ENCODE measurements at places on chromosomes 1 and 21.

- no peak for DNase-seq
Measured at GRCh38 chr1:29909962-29910361, 673.6 kb downstream of the PTPRU start.

GRCh38 chr1:2554621-2555387, 1.4 kb upstream of the TNFRSF14 start:
- DNase-seq = no peak

DNA sequence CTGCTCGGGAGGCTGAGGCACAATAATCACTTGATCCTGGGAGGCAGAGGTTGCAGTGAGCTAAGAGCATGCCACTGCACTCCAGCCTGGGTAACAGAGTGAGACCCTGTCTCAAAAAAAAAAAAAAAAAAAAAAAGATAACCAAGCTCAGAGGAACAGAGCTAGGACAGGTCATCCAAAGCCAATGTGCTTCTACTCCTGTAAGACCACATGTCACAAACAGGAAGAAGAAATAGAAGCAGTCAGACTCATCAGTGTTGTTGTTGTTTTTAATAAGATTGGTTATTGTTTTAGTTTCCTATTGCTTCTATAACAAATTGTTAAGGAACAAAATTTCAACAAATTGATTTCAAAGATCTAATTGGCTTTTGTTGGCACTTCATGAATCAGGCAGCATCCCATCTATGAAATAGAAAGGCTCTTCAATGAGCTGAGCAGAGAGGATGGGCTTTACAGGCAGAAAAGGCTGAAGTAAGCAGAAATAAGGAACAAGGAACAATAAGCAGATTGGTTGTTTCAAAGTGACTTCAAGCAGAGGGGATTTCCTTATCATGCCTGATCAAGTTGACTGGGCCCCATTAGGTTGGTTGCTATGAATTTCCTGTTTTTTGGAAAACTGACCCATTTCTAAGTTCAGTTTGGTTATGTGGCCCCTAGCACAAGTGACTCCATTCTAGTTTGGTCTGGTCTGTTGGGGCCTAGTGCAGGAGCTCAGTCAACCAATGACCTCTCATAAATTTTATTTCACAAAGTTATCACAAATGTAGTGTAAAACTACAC, 6.0 kb upstream of the AKNAD1 start:
- DNase-seq = no peak

GRCh38 chr1:57188168-57188567, 222.4 kb upstream of the C8B start:
- peak; percentile 33 for DNase-seq

GRCh38 chr1:74673351-74674111, at the start of gene ERICH3:
Gene ERICH3, minus strand, starts transcription at chr1:74673792. Its CDS starts 273 bp downstream, at chr1:74673519.
- DNase-seq = no peak

DNA sequence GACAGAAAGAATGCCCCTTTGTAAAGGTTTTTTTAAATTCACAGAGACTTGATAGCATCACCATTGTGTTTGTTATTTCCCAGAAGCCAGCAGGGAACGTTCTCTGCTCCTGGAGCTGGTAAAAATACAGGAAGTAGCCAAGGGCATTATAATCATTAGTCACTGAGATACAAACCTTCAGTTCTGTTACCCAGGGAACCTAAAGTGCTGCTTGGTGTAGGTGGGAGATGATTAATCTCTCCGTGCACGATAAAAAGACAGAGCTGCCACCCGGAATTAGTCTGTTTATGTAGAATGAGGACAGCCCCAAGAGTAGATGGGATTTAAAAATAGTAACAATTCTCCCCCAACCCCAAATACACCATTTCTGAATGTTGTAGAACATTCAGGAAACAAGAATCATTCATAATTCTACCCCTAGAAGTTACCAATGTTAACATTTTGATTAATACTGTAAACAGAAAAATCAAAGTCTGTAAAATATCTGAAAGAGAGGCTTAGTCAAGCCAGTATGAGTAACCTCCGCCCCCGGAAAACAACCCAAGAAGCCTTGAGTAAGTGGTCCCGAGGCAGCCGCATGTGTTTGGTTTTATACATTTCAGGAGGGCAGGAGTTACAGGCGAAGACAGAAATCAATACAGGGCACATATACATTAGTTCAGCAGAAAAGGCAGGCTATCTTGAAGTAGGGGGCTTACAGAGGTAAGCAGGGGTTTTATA, 45.3 kb upstream of the CTBS start:
- DNase-seq = peak; percentile 81

- DNase-seq = peak; percentile 54
Measured at GRCh38 chr1:193321242-193321840, 134.9 kb upstream of the B3GALT2 start.

DNA sequence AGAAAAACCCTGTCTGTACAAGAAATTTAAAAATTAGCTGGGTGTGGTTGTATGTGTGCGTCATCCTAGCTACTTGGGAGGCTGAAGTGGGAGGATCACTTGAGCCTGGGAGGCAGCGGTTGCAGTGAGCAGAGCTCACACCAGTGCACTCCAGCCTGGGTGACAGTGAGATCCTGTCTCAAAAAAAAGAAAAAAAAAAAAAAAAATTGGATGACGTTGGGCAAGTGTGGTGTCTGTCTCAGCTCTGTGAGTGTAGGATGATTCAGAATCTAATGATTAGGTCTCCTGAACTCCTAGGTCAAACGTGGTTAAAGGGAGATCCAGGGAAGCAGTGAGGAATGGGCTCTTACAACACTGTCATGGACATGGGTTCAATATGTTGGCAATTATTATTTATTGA, 435.9 kb downstream of the KIF26B start:
- DNase-seq = peak; percentile 37

- DNase-seq = peak; percentile 40
Measured at GRCh38 chr1:209652873-209653401, 712 bp upstream of the LAMB3 start.

GRCh38 chr1:38817267-38818174, 42.1 kb downstream of the RRAGC start:
- DNase-seq = no peak

GRCh38 chr1:155379631-155380090, 59.0 kb downstream of the RUSC1 start:
- DNase-seq = peak; percentile 58

DNA sequence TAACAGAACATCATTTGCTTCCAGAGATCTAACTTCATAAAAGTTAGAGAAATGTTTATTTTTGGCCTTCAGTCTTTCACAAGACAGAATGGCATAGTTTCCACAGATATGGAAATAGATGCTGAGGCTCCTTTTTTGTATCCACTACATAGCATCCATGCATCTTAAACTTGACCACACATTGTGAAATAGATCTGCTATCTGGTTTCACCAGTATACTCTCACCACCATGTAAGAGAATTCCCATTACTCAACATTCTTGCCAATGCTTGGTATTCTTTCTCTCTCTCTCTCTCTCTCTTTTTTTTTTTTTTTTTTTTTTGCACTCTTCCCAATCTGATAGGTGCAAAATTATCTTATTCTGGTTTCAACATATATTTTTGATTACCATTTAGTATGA, 52.1 kb upstream of the PRMT6 start:
- DNase-seq = peak; percentile 37

DNA sequence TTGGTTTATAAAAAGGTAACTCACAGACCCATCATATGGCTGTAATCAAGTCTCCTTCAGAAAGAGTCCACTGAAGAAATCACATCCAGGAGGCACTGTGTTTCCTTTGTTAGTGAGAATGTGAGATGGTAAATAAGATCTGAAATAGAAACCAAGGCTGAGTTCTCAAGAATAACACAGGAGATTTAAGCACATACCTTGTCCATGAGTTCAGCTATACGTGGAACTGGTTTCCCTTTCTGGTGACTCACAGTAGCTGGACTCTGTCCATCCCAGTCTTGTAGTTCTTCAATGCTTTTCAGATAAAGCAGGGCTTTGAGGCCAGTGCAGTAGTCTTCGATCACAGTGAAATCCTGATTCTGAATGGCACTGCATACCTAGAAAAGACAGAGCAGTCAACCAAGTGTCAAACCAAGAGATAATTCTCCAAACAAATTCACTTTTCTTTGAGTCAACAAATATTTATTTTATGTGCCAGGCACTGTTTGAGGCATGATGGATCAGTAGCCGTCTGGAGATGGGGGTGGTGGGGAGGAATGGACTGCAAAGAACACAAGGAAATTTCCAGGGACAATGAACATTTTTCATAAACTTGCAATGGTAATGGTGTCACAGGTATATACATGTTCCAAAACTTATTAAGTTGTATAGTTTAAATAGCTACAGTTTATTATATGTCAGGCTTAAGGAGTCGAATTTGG, 471.4 kb downstream of the PTBP2 start:
- peak; percentile 97 for DNase-seq

DNA sequence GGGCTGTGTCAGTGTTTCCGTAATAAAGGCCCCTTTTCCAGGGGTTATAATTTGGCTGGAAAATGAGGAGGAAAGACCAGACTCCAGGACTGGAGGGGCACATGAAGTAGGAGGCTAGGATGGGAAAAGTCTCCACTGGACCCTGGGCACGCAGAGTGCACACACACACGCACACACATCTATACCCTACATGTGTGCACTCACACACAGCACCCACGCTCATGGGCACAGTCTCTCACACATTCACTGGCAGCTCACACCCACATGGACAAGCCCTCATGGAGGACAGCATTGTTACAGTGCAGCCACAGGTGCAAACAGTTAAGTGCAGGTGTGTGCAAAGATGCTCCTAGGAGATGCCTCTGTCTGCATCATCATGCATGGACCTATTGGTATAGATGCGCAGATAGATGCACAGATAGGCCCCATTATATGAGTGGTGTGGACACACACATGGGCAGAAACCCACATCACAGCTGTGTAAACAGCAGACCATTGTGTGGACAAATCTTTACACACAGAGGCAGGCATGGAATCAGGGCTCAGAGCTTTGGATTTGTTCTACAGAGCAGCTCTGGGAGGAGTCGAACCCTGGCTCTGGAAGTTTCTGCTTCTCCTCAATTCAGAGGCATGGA, 9.1 kb upstream of the RUNX3 start:
- DNase-seq = no peak

GRCh38 chr1:172180501-172181285, 239.8 kb upstream of the C1orf105 start:
- peak; percentile 61 for DNase-seq

- DNase-seq = no peak
Measured at GRCh38 chr1:205547936-205548827, 43.7 kb downstream of the CDK18 start.

DNA sequence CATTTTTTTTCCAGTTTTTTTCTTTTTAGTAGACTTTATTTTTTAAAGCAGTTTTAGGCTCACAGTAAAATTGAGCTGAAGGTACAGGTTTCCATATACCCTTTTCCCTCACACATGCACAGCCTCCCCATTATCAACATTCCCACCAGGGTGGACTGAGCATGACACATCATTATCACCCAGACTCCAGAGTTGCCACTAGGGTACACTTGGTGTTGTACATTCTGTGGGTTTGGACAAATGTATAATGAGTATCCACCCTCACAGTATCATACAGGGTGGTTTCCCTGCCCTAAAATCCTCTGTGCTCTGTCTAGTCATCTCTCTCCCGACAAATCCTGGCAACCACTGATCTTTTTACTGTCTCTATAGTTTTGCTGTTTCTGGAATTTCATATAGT, 3.0 kb upstream of the AIM2 start:
- DNase-seq = no peak

DNA sequence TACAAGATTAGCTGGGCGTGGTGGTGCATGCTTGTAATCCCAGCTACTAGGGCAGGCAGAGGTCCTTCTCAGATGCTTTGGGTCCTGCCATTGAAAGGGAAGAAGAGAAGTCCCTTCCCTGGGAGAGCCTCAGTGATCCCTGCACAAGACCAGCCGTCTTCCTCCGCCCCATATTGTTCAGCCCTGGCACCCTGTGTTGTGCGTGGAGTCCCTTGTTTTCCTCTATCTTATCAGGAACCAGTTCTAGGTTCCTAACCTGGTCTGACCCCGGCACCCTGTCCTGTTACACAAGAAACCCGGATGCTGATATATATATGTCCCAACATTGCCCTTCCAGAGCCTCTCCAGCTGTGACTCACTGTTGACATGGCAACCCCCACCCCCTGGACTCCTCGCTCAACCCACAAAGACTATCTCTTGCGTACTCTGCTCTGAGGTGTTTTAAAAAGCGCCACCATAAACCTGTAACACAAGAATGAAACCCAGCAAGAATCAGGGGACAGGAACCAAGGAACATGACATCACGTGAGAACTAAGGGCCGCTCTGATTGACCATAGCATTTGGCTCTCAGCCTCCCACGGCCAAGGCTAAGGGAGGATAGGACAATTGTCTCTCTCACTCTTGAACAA, 4.8 kb downstream of the MX2 start:
- DNase-seq = peak; percentile 81

DNA sequence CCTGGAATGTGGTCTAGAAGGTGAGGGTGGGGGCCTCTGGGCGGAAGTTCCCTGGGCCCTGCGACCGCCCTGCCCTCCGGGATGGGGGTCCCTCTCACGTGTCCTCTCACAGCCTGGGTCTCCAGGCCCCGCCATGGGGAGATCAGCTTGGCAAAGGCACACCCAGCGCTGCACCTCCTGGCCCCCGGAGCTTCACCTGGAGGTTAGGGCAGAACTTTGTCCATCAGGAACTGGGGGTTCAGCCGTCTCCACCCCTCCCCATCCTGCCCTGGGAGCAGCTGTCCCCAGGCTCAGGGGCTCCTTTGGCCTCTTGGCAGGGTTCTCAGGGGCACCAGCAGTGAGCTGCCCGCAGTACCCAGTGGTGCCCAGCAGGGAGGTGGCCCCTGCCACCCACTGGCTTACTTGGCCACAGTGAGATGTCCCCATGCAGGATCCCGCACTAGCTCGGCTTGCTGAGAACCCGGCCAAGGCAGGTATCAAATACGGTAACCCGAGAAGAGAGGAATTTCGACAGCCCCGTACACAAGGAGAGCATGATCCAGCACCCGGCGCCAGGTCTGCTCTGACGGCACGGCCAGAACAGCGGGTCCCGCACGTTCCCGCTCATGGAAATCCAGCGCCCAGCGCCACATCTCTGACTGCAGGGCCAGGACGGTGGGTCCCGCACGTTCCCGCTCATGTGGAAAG, 36.7 kb downstream of the RRP1 start:
- no peak for DNase-seq

GRCh38 chr1:39154553-39155421, 49.7 kb upstream of the MACF1 start:
- peak; percentile 82 for DNase-seq

GRCh38 chr21:28903448-28903847, 89.2 kb downstream of the LTN1 start:
- no peak for DNase-seq

GRCh38 chr1:43651902-43652301, 2.0 kb downstream of the KDM4A start:
- DNase-seq = no peak

- DNase-seq = no peak
Measured at GRCh38 chr1:15034656-15035055, 118.9 kb upstream of the TMEM51 start.

- peak; percentile 6 for DNase-seq
Measured at GRCh38 chr21:39319251-39319756, 5.9 kb upstream of the BRWD1 start.

GRCh38 chr21:41589131-41589530, 81.2 kb upstream of the TMPRSS2 start:
- DNase-seq = no peak

DNA sequence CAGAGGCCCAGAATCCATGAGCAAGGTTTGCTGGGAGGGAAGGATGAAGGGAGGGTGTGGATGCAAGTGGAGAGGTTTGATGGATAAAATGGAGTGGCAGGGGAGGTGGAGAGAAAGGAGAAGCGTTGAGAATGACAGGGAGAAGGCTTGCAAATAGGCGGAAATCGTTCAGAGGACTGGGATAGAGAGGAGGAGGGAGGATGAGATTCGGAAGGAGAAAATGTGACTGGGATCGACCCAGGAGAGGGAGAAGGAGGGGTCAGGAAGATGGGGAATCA, 376 bp downstream of the AVPR1B start:
- no peak for DNase-seq

Measured in fibroblast of skin of right quadriceps (primary cell).